ENCODE measurements at places on chromosomes 12 and 14. TPM values are rescaled to one million over a fixed set of nuclear protein-coding genes. Genes with fewer than 3 reads are reported as not detected.

- no peak for DNase-seq
- H3K4me1 ChIP-seq: peaks cover 10% of the 10 kb centered on the region
- no peak overlapping the region for H3K27ac ChIP-seq
- no peak overlapping the region for H3K4me3 ChIP-seq
Observed at GRCh38 chr14:76446921-76447320, 71.0 kb downstream of the ESRRB start.

DNA sequence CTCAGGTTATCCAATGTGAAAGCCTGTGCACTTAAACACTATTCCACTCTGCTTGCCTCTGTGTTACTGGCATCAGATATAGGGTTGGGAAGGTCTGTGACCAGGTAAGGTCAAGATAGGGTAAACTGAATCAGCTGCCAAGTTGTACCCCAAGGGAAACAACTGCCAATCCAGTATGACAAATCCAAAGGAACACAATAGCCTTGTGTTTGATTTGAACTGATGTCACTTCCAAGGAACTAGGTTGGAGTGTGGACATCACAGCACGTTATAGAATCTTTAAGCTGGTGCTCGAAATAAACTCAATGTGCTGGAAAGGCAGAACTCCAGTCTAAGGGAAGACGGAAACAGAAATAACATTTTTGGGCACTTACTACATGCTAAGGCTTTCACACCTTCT, 223.4 kb upstream of the BTG1 start:
- no peak for DNase-seq
- peaks cover 20% of the 10 kb centered on the region for H3K4me1 ChIP-seq
- no peak overlapping the region for H3K27ac ChIP-seq
- H3K27me3 ChIP-seq: no peaks in the 10 kb centered on the region
- H3K4me3 ChIP-seq: no peak overlapping the region
- H3K36me3 ChIP-seq: no peaks in the 10 kb centered on the region

DNA sequence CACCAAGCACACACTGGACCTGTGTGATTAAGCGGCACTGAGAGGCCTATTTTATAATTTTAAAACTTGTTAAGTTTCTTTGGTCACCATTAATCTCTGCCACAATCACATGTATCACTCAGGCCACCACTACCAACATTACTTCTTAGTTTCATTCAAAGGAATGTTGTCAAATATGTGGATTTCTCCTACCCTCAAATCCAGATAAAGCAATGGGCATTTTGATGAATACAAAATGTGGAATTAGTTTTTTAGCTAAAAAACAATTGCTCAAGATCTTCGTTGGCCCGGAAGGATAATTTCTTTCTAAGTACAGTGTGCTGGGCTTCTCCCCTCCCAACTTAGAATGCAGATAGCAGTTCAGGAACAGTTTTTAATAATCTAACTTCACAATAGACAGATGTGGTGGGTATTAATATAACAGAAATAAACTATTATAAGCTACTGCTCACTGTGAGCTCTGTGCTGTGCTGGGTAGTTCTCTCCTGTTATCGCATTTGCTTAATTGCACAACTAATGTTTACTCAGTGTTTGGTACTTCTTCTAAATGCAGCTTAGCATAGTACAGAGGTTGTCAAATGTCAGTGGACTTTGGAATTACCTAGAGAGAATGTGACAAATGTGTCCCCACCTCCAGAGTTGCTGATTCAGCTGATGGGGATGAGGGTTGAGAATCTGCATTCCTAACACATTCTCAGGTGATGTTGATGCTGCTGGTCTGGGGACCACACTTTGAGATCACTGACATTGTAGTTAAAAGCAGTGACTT, 266.7 kb upstream of the AMIGO2 start:
- H3K27me3 ChIP-seq: no peaks in the 10 kb centered on the region
- DNase-seq: no peak
- no peak overlapping the region for H3K4me3 ChIP-seq

The PPP1R1A gene
- 22.3 TPM for total RNA-seq

The KRT2 gene
- not detected for total RNA-seq

GRCh38 chr14:28776482-28777266, 10.1 kb downstream of the FOXG1 start:
- no peak for DNase-seq
- H3K4me1 ChIP-seq: peaks cover 2% of the 10 kb centered on the region
- no peak overlapping the region for H3K27ac ChIP-seq
- peaks cover 99% of the 10 kb centered on the region for H3K27me3 ChIP-seq
- no peak overlapping the region for H3K4me3 ChIP-seq
- H3K36me3 ChIP-seq: no peaks in the 10 kb centered on the region

DNA sequence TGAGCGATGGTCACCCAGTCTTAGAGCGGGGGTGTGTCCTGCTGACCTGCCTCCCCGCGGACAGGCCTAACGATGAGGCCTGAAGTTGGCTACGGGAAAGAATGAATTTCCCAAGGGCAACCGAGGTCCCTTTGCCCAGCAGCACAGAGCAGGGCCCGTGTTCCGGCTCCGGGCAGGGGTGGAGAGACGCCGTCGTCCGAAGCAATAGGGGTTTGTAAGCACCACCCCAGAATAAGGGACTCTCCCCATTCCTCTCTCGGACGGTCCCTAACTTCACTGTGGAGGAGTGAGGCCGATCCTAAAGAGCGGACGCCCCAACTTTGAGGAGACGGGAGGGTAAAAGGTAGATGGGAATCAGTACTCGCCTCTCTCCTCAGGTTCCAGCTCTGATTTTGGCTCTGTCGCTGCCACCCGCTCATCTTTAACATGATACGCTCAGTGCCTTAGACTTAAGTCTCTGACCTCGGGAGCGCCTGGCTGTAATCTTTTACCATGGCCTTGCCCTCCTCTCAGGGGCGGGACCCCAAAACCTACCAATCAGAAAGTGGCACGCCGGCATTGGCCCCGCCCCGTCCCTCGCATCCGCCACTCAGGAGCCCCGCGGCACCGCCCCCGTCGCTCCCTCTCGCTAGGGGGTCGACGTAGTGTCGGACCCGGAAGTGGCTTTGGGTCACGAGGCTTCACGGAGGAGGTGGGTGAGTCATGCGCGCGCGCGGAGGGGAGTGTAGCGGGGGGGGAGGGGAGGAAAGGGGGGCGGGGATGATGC, at the start of gene DDIT3:
TSS of gene DDIT3 (minus strand) at position 462 of the 766 bp plus-strand sequence. CDS start 3,108 bp downstream, outside the sequence.
- H3K27ac ChIP-seq: peak within 1 kb of the TSS; percentile 100
- peak; percentile 99 for DNase-seq
- H3K27me3 ChIP-seq: no peaks in the 10 kb centered on the region
- H3K36me3 ChIP-seq: peaks cover 17% of the 10 kb centered on the region
- peak within 1 kb of the TSS; percentile 98 for H3K4me3 ChIP-seq

The BIN2 gene
- not detected for total RNA-seq

DNA sequence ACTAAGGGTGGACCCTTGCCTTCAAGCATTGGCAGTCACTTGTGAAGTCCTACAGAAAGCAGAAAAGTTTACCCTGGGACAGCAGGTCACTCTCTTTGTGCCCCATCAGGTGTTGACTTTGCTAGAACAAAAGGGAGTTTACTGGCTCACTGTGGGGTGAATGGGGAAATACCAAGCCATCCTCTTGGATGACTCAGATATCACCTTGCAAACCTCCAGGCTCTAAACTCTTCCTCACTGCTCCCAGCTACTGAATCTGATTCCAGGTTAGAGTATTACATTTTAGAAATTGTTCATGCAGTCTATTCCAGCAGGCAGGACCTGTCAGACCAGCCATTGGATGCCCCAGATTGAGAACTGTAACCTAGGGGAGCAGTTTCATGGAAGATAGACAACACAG, 7.3 kb upstream of the EDDM3B start:
- H3K4me3 ChIP-seq: no peak overlapping the region
- H3K4me1 ChIP-seq: no peaks in the 10 kb centered on the region
- H3K27me3 ChIP-seq: no peaks in the 10 kb centered on the region
- DNase-seq: no peak

- peak; percentile 91 for DNase-seq
- H3K4me3 ChIP-seq: peak within 1 kb of the TSS; percentile 99
- H3K27ac ChIP-seq: peak within 1 kb of the TSS; percentile 100
- no peaks in the 10 kb centered on the region for H3K36me3 ChIP-seq
- H3K4me1 ChIP-seq: peaks cover 18% of the 10 kb centered on the region
- no peaks in the 10 kb centered on the region for H3K27me3 ChIP-seq
Observed at GRCh38 chr12:100266835-100267602, at the start of the genes DEPDC4 and SCYL2. DEPDC4 (minus strand) TSS chr12:100267079; CDS start chr12:100267076, 3 bp downstream. SCYL2 (plus strand) TSS chr12:100267177; CDS start chr12:100282971, 15,794 bp downstream.

- peak overlapping the region; percentile 91 for H3K27ac ChIP-seq
- H3K27me3 ChIP-seq: no peaks in the 10 kb centered on the region
- no peak for DNase-seq
- peak overlapping the region; percentile 8 for H3K4me3 ChIP-seq
Observed at GRCh38 chr12:65881965-65882413, 57.7 kb downstream of the HMGA2 start.

- DNase-seq: no peak
- no peaks in the 10 kb centered on the region for H3K36me3 ChIP-seq
- peak overlapping the region; percentile 62 for H3K27ac ChIP-seq
- H3K27me3 ChIP-seq: peaks cover 20% of the 10 kb centered on the region
- H3K4me3 ChIP-seq: no peak overlapping the region
- peaks cover 7% of the 10 kb centered on the region for H3K4me1 ChIP-seq
Observed at GRCh38 chr14:104820669-104821228, 19.8 kb downstream of the ZBTB42 start.

DNA sequence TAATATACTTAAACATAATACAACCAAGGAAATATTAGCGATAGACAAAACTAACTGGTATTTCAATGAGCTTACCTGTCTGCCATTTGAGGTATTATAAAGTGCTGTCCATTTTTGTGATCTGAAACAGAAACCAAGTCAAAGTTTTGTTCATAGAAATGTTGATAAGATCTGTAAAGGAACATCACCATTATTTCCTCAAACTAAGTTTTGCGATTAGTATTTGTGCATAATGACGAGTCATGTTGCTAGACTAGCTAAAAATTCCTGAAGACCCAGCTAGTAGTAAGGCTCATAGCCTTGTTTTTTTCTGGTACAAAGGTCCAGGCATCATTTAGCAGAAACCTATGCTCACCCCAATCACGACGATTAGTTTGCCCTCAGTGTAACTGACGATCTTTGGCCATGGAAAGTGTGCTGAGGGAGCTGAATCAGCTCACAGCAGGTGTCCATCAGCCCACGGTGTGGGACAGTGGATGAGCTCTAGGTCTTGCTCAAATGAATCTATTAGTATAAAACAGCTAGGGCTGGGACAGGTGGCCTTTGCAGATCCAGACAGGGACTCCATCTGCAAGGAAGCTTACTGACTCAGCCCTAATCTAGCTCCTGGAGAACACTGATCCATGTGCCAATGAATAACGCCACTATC, 28.7 kb downstream of the GIT2 start:
- DNase-seq: no peak
- H3K36me3 ChIP-seq: peaks cover 16% of the 10 kb centered on the region
- H3K4me3 ChIP-seq: no peak overlapping the region
- no peaks in the 10 kb centered on the region for H3K27me3 ChIP-seq
- H3K27ac ChIP-seq: no peak overlapping the region

GRCh38 chr12:26017484-26018211, 59.2 kb downstream of the RASSF8 start:
- no peaks in the 10 kb centered on the region for H3K36me3 ChIP-seq
- H3K4me3 ChIP-seq: no peak overlapping the region
- no peak overlapping the region for H3K27ac ChIP-seq
- no peaks in the 10 kb centered on the region for H3K27me3 ChIP-seq
- H3K4me1 ChIP-seq: peaks cover 7% of the 10 kb centered on the region

GRCh38 chr12:123986374-123986965, 13.5 kb downstream of the ZNF664 start:
- no peak overlapping the region for H3K4me3 ChIP-seq
- no peak for DNase-seq
- H3K4me1 ChIP-seq: peaks cover 54% of the 10 kb centered on the region
- peak overlapping the region; percentile 67 for H3K27ac ChIP-seq
- peaks cover 25% of the 10 kb centered on the region for H3K36me3 ChIP-seq

The PPFIA2 gene
- total RNA-seq: 1.1 TPM

GRCh38 chr12:49288922-49289555, 5.9 kb upstream of the PRPH start:
- no peaks in the 10 kb centered on the region for H3K36me3 ChIP-seq
- DNase-seq: no peak
- H3K4me1 ChIP-seq: peaks cover 1% of the 10 kb centered on the region

DNA sequence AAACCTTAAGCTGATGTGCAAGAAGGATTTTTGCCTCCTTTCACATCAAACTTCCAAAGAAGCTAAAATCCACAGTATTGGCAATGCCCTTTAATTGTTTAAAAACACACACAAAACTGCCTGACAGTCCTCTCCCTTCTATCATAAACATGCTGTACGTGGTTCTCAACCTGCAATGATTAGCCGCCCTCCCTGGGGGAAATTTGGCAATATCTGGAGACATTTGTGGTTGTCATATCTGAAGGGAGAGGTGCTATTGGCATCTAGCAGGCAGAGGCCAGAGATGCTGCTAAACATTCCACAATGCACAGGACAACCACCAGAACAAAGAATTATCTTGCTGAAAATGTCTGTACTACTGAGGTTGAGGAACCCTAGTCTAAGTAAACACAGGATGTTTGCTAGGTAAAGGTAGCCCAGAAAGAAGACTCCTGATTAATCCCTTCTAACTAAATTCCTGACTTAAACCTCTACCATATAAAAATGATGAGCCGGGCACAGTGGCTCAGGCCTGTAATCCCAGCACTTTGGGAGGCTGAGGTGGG, 1.2 kb downstream of the ACOT6 start:
- H3K4me3 ChIP-seq: peak overlapping the region; percentile 82
- no peaks in the 10 kb centered on the region for H3K36me3 ChIP-seq
- H3K4me1 ChIP-seq: peaks cover 6% of the 10 kb centered on the region
- no peak for DNase-seq
- no peak overlapping the region for H3K27ac ChIP-seq

- H3K4me1 ChIP-seq: no peaks in the 10 kb centered on the region
- DNase-seq: no peak
- H3K36me3 ChIP-seq: peaks cover 1% of the 10 kb centered on the region
- no peak overlapping the region for H3K4me3 ChIP-seq
- H3K27me3 ChIP-seq: no peaks in the 10 kb centered on the region
Observed at GRCh38 chr12:56947633-56948456, 9.6 kb downstream of the RDH16 start.

GRCh38 chr14:64788706-64789105, 84.5 kb downstream of the PLEKHG3 start:
- DNase-seq: no peak
- H3K27me3 ChIP-seq: peaks cover 10% of the 10 kb centered on the region
- H3K27ac ChIP-seq: no peak overlapping the region
- H3K4me3 ChIP-seq: no peak overlapping the region
- H3K4me1 ChIP-seq: peaks cover 2% of the 10 kb centered on the region

DNA sequence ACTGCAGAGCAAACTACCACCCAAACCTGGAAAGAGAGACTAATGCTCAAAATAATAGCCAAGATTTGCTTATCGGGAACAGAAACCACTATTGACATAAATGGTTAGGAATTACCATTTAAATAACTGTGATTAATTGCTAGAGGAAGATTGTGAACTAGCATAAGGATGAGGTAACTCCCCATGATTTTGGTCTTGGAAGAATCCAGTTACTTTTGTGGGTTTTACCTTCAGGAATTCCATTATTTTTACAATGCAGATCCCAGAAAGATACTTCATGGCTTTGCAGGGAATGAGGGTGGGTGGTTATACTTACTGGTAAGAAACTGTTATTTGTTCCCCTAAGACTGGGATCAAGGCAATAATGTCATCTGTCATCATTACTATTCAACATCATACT, 652.9 kb upstream of the FLRT2 start:
- no peak for DNase-seq
- H3K4me1 ChIP-seq: peaks cover 10% of the 10 kb centered on the region
- H3K36me3 ChIP-seq: no peaks in the 10 kb centered on the region
- no peak overlapping the region for H3K4me3 ChIP-seq
- H3K27ac ChIP-seq: no peak overlapping the region
- H3K27me3 ChIP-seq: no peaks in the 10 kb centered on the region

GRCh38 chr14:57199921-57200320, 68.8 kb downstream of the EXOC5 start:
- no peak overlapping the region for H3K4me3 ChIP-seq
- DNase-seq: no peak
- peaks cover 2% of the 10 kb centered on the region for H3K36me3 ChIP-seq
